Stomach (tissue), 19 donors: ENCODE measurements at places on chromosomes 7 and 10.

GRCh38 chr7:158272091-158272490, 315.5 kb downstream of the PTPRN2 start:
- DNase-seq: no peak

GRCh38 chr10:120656107-120656506, 195.1 kb upstream of the WDR11 start:
- no peak for DNase-seq

- DNase-seq: no peak
These were observed 137.3 kb downstream of the AGMO start for GRCh38 chr7:15424468-15424867.

- no peak for DNase-seq
These were observed 22.7 kb downstream of the BPGM start for GRCh38 chr7:134669388-134669787.

DNA sequence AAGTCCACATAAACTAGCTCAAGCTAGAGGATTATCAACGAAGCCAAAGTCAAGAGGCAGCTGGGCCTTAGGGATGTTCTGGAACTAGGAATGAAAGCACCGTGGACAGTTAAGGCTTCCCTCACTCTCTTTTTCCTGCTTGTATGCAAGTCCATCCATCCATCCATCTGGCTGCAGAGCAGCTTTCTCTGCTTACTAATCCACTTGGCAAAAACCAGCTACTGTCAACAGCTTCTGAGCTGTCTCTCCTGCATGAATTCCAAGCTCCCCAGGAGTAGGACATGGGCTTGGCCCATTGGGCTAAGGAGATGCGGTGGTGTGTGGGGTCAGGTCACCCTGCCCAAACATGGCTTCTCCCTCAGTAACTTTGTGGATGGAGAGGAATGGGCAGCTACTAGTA, 66.2 kb downstream of the NAMPT start:
- DNase-seq: no peak

DNA sequence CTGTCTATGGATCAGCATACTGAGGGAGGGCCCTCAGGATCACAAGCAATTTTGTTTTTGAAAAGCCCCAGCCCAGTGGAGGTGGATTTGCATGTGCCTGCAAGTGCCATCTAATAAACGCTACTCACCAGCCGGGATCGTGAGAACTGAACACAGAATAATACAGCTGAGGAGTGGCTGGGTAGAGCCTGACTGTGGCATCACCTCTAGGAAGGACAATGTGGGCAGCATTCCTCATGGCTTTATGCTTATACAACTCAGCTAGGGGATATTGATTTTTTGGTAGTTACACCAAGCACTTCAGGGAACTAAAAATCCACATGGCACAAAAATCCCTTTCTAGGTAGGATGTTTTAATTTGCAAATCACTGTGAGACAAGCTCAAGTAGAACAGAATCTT, 72.7 kb upstream of the PALS2 start:
- no peak for DNase-seq

- no peak for DNase-seq
These were observed 5.2 kb upstream of the SEMA3C start for GRCh38 chr7:80924090-80924489.

- peak; percentile 80 for DNase-seq
These were observed 2.2 kb downstream of the GNB2 start for GRCh38 chr7:100675581-100676350.

- DNase-seq: peak; percentile 77
These were observed 470.0 kb downstream of the SUGCT start for GRCh38 chr7:40604601-40605438.
